ENCODE measurements at places on chromosomes 11 and 22.

- no peak for DNase-seq
These were observed 80.1 kb downstream of the C2CD3 start for GRCh38 chr11:74090701-74091100.

- DNase-seq, result no peak
These were observed 113.5 kb downstream of the GUCY1A2 start for GRCh38 chr11:106904826-106905225.

GRCh38 chr11:116172156-116172555 lies 600.6 kb downstream of the BUD13 start:
- no peak for DNase-seq

DNA sequence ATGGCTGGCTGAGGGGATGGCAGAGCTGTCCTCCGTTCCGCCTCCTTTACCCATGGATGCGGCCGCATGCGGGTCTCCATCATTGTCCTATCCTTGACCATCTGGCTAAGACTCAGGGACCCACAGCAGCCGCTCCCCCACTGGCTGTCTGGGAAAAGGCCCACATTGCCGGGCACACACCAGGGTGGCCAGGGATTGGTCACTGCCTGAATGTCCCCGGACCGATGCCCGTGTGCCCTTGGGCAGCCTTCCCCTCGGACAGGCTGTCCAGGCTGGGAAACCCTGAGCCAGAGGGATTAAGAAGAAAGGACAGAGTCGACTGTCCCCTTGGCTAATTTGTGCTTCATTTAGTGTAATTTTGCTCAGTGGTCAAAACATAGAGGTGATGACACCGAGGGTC lies 22.5 kb downstream of the H19 start:
- no peak for DNase-seq

Data from NCI-H1694 treated with DMSO at 0.1 percent for 48 hours (cell line).